ENCODE measurements at places on chromosomes 3 and 15.

GRCh38 chr3:53195066-53195450 lies 34.0 kb downstream of the PRKCD start:
- DNase-seq = no peak

DNA sequence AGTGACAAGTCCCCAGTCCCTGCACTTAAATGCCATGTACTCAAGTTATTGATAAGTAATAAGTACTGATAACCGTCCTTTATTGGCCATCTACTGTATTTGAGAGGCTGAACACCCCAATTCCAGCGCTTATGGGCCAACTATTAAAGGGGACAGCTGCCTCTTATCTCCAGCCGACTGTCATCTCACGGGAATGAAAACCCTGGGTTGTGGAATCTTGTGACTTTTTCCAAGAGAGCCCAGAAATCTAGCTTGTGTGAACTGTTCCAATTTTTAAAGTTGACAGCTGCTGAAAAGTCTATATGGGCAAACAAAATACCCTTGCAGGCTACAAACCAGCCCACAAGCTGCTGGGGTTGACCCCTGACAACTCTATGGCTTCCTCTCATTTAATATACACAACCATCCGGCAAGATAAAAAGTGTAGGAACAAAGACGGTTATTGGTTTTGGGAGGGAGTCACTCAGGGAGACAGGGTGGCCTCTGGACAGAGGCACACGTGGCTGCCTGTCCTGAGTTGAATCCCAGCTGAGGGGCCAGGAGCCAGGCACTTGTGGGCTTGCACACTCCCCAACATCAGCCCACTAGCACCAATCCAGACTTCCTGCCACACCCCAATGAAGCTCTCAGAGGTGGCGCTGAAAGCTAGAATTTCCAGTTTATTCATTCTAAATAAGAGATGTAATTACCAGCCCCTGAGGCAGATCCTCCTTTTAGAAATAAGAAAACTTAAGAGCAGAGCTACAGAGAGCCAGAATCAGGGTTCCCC lies 16.2 kb downstream of the SPSB4 start:
- no peak for DNase-seq

- no peak for DNase-seq
These were observed 17.7 kb downstream of the ENTPD3 start for GRCh38 chr3:40404591-40405198.

DNA sequence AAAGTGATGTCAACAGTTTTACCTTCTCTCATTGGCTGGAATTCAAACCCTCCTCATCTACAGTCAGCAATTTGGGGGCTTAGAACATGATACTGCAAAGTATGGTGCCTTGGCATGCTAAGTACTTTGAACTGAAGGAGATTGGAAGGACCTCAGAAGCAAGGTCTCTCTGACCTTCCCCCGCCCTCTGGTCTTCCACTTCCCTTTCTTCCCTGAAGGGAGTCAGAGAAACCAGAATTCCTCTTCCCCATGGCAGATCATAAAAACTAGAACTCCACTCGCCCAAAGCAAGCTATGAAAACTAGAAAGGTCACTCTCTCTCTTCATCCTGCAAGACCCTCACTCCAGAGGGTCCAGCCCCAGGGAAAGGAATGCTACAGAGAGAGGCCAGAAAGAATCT lies 64.2 kb downstream of the CD200R1L start:
- no peak for DNase-seq

GRCh38 chr3:146273721-146274407 lies 23.0 kb upstream of the PLSCR4 start:
- DNase-seq = no peak

- DNase-seq = no peak
These were observed 55.4 kb upstream of the SNRPN start for GRCh38 chr15:24899367-24899766.

GRCh38 chr15:66823601-66824000 lies 121.6 kb downstream of the SMAD6 start:
- no peak for DNase-seq

All from GM12891 (cell line).